ENCODE measurements at places on chromosomes 2 and 18.

DNA sequence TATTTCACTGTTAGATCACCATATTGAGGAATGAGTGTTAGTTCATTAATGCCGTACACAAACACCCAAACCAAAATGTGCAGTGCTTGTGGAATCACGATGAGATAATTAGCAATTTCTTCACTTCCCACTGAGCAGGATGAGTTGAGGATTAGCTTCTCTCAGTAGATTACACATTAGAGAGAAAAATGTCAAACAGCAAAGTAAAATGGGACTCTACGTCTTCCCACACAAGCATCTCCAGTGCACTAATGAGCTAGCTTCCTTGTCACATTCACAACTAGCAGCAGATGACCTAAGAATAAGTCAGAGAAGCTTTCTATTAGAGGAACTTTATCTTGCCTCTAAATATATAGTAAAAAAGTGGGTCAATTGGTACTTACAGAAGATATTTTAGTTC, 926.9 kb downstream of the TSN start:
- DNase-seq = no peak

- no peak for DNase-seq
Observed at GRCh38 chr2:78418021-78418420, 607.5 kb upstream of the REG3G start.

DNA sequence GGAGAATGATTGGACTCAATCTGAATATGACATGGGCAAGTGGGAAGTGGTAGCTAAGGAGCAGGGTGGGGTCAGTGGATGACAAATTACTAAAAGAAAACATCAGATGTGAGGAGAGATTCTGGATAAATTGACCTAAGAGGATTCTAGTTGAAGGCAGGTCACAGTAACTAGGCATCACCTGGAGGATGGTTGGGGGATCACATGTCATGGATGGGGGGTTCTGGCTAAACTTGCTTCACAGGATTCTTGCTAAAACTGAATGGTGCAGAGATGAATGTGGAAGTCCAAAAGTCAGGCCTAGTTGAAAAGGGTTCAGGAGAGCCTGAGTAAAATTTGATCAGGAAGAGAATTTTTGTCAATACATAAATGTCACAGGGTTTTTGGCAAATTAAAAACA, 18.3 kb downstream of the CLHC1 start:
- no peak for DNase-seq

GRCh38 chr18:24656050-24656449, 195.6 kb downstream of the HRH4 start:
- DNase-seq = no peak

GRCh38 chr2:238286095-238286494, 2.3 kb downstream of the PER2 start:
- DNase-seq = no peak

- no peak for DNase-seq
Observed at GRCh38 chr2:54728669-54729120, 5.2 kb downstream of the EML6 start.

DNA sequence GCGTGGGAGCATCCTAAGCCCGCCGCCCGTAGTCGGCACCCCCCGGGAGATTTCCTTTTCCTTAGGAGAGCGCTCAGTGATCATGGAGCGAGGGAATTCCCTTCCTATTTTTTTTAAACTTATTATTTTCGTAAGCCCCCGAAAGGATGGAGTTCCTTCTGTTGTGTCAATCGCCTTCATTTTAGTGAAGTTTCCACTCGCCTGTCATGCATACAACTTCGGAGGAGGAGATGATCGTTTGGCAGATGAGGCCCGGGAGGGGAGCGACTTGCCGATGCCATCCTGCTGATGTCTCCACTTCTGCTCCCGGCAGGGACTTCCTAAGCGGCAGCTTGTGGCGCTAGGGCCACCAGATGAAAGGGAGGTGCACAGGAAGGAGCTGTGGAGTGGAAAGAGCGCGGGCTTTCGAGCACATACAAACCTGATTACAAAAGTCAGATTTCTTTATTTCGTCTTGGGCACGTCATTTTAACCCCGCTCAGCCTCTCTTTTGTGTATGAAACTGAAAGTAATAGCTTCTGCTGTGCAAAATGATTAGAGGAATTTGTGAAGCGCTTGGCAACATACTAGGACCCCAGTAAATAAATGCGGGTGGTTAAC, at the start of gene ADGRF3:
Gene ADGRF3, minus strand, starts transcription at position 336 of the 600 bp plus-strand sequence. CDS start 555 bp downstream, outside the sequence.
- peak; percentile 34 for DNase-seq

GRCh38 chr2:209314653-209315052, 109.2 kb upstream of the MAP2 start:
- DNase-seq = no peak

GRCh38 chr18:58253871-58254270, 209.8 kb downstream of the NEDD4L start:
- no peak for DNase-seq

DNA sequence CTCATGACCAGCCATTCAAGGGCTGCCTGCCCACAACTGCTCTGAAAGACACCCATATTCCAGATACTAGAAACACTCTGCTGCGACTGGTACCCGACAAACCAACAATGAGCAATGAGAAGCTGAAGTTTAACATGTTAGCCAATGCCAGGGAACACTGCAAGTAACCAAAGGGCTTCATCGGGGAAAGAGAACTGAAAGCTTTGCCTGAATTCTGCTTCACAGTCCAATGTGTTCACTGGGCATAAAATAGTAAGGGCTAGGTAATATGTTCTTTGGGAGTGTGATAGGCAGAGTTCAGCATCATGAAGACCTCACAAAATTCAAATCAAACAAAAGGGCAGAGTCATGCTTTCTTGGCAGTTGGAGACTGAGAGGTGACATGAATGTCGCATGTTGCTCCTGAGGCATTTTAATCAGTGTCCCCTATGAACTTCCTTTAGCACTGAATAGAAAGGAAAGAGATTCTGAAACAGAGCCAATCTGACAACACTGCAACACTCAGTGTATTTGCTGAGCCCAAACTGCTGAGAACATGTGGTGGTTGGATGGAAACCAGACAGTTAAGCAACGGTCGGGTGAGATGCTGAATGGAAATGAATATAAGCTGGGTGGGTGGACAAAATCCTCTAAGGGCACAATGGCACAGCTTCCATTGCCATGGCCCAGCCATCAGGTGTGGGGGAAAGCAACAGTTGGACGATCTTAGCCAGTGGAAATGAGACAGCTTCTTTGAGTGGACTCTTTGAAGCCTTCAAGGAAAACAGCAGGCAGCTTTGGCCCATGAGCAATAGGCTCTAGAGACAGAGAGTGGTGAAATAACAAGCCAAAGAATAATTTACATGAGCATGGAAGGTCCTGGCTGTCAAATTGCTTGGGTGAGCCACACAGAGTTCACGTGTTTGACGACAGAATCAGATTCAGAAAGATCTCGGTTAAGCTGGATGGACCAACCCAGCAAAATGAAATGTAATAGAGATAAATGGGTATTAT, 277.5 kb downstream of the AFF3 start:
- no peak for DNase-seq

DNA sequence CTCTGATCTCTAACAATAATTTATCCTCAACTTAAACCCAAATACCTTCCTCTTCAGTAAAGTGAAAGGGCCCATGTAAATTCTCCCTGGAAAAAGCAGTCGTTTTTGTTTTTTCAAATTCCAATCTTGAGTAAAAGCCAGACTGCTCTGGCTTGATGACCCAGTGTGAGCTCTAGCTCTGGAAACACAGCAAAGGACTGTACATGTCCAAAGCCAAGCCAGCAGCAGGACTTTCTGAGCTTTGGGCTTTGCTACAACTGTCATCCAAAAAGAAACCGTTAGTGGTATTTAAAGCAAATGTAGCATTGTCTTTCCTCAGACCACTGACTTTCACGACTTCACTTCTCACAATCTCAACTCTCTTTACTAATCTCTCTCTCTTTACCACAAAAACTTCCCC, 25.4 kb downstream of the SH3YL1 start:
- DNase-seq = no peak

GRCh38 chr2:48583961-48584360, 33.7 kb upstream of the GTF2A1L start:
- no peak for DNase-seq

GRCh38 chr2:60706021-60706420, 50.0 kb upstream of the PAPOLG start:
- DNase-seq = no peak

GRCh38 chr2:47307066-47307465, 95.9 kb upstream of the MSH2 start:
- DNase-seq = peak; percentile 5
